Stimulated activated CD4-positive, alpha-beta T cell treated with anti-CD3 and anti-CD28 coated beads, TNF-alpha, amount 100 ng/mL, for 4 hours (primary cell): ENCODE measurements at places on chromosomes 13 and 19.

DNA sequence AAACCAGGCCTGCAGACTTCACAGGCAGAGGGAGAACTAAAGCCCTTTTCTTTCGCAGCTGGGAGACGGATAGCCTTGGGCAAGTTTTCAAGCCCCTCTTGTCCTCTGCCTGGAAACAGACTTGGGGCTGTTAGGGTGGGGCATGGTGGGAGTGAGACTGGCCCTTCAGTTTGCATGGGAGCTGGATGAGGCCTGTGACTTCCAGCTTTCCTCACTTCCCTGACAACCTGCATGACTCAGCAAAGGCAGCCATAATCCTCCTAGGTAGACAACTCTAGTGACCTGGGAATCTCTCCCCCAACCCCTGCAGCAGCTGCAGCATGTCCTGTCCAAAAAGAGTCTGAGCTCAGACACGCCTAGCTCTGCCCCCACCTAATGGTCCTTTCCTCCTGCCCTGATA is 93.0 kb downstream of the POSTN start:
- DNase-seq = no peak

GRCh38 chr19:7986321-7987113 is 18.9 kb downstream of the ELAVL1 start:
- DNase-seq = no peak

GRCh38 chr19:670609-671075 is 5.5 kb upstream of the FSTL3 start:
- DNase-seq = no peak

- no peak for DNase-seq
Measured at GRCh38 chr13:106262886-106263285, 272.6 kb downstream of the EFNB2 start.

- DNase-seq = no peak
Measured at GRCh38 chr13:105116966-105117365, 1418.5 kb downstream of the EFNB2 start.

GRCh38 chr13:34371645-34372395 is 553.9 kb downstream of the RFC3 start:
- no peak for DNase-seq

GRCh38 chr13:96898212-96898611 is 96.1 kb downstream of the OXGR1 start:
- DNase-seq = no peak

- DNase-seq = peak; percentile 63
Measured at GRCh38 chr19:10027158-10027997, 14.1 kb downstream of the RDH8 start.

- DNase-seq = no peak
Measured at GRCh38 chr19:48182434-48182833, 12.0 kb downstream of the ZSWIM9 start.

- no peak for DNase-seq
Measured at GRCh38 chr13:43880214-43880855, 631 bp downstream of the LACC1 start.

GRCh38 chr13:36344886-36345437 is 1.2 kb downstream of the SPART start:
- DNase-seq = no peak

- DNase-seq = no peak
Measured at GRCh38 chr19:19033176-19033425, 216 bp downstream of the SUGP2 start.

GRCh38 chr19:57374179-57374578 is 10.8 kb downstream of the TRAPPC2B start:
- no peak for DNase-seq

- DNase-seq = no peak
Measured at GRCh38 chr13:57137585-57137984, 3.1 kb upstream of the PRR20A start.

- DNase-seq = no peak
Measured at GRCh38 chr13:77832339-77833100, 86.1 kb downstream of the EDNRB start.

- DNase-seq = peak; percentile 65
Measured at GRCh38 chr13:99434258-99434788, 66.9 kb upstream of the TM9SF2 start.

DNA sequence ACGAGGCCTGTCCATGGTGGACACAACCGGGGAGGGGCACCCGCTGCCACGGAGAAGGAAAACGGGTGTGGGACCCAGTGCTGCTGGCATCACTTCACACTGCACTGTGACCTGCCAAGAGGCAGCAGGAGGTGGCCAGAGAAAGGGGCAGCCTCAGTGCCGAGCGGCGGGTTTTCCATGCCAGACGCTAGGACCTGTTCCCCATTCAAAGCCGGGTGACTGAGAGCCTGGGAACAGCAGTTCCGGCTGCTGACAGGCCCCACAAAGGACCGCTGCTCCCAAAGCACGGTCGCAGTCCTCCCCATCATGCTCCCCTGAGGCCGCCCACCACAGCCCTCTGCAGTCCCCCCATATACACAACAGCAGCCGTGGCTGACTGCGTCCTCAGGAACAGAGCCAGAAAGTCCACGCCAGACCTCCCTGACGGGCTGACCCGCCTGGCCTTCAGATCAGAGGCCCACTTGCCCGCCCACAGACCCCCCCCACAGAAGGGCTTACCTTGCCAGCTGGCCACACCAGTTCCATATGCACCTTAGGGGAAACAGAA is 5.4 kb downstream of the AKAP8 start:
- no peak for DNase-seq

DNA sequence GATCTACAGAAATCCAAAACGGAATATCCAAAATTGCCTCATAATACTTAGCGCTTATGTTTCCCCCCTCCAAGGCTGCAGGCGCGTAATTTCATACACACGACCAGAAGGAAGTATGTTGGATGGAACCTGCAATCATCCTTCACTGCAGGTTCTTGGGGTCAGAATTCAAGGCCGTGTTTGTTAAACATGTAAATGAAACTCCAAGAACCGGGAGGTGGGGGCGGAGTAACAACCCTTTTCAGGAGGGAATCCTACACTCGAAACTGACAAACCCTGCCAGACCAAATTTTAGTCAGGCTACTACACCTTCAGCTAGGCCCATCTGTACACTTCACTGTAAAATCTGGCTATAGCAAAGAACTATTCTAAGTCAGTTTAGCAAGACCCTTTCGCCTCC is 1.3 kb downstream of the ZNF607 start:
- no peak for DNase-seq

DNA sequence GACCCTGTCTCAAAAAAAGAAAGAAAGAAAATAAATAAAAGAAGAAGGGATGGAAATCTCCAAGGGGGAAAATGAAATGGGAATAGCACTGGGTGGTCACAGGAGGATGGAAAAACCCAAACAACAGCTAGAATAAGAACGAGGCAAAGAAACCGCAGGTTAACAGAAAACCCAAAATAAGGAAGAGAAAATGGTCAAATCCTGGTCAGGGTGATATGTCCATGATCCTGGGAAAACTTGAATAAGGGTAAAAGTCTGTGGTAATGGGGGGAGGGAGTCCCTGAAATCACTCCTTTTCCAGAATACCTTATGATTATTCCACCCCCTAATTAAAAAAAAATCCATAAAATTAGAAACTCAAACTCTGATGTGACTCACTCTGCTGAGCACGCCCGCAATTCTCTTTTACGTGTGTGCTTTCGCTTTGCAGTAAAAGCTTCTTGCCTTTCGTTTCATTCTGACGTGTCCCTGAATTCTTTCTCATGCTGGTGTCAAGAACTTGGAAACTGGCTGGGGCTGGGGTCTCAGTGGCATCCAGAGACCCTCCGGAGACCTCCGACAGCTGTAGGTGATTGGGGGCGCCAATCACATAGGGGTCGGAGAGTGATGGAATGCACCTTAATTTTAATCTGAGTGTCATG is 4.3 kb upstream of the NAXD start:
- DNase-seq = no peak

GRCh38 chr19:51664997-51665396 is 18.4 kb upstream of the SIGLEC14 start:
- no peak for DNase-seq
